T-helper 1 cell (primary cell): ENCODE measurements at places on chromosomes 4 and X.

DNA sequence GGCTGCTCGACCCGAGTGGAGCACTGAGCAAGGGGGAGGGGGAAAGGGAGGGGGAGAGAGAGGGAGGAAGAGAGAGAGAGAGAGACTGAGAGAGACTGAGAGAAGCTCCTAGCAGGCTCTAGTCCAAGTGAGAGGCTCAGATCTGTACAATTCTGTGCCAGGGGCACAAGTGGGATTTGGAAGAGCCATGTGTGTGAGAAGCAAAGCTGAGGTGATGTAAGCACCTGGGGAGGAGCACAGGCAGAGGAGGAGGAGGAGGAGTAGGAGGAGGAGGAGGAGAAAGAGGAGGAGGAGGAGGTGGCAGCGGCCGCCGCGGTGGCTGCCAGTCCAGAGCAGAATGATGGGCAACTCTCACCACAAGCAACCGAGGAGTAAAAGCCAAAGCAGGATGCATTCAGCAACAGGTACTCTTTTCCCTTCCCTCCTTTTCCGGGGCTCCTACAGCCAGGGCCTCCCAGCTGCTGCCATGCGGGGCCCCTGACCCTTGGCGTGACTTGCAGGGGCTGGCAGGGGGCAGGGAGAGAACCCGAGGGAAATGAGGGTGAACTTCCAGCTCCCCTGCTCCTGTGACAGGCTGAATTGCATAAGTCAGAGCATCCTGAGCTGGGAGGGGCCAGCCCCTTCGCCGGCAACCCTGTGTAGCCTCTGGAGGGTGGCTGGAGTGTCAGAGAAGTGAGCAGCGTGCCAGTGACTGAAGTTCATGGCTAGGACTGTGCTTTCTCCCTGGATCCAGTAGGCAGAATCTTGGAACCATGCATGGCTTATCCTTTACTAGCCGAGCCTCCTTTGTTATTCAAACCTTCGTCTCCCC, 62.2 kb downstream of the RTL5 start:
- no peak for DNase-seq

DNA sequence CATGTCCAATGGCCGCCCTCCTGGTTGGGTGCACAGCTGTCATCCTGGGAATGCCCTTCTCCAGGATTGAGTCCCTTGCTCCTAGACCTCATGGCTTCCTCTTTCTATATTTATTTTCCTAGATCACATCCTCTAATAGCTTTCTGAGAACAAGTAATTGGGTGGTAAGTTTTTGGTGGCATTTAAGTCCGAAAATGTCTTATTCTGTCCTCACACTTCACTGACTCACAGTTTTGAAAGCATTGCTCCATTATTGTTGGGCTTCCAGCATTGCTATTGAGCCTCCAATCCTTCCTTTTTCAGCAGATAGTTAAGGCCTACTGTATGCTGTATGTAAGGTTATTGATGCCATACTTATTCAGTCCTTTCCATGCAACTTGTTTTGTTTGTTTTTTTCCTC, 25.9 kb downstream of the PGM2 start:
- no peak for DNase-seq

DNA sequence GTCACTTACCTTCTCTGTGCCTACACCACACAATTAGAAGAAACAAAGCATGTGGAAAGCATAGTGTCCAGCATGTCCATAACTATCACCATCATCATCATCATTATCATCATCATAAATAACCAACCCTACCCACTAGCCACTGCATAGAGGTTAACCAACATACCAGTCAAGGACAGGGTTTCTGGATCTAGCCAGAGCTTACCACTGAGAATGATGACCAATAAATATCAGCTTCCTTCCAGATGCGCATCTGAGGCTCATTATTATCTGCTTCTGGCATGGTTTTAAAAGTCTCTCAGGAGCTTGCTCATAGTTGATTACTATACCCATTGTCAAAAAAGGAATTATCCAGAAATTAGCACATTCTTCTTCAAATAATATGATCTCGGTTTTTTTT, 25.5 kb upstream of the MYOZ2 start:
- no peak for DNase-seq

- DNase-seq: no peak
Measured at GRCh38 chr4:53914313-53915016, 149.9 kb downstream of the CHIC2 start.

DNA sequence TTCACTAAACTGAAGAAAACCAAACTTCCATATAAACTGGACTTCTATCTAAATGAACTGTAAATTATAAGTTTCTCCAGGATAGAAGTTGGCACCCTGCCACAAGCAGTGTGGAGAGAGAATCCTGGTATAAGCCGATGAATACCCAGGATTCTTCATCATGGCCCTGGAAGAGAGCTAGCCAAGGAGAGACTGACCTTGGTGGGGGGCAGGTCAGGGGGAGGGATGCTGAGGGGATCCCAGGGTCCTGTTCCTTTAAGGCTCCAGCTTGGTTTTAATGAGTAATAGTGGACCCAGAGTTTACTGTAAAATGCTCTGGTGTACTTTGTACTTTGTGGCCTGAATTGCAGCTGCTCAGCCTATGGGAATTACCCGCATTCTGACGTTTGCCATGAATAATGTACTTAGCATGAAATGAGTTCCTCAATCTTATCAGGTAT, 16.9 kb downstream of the RASSF6 start:
- no peak for DNase-seq

DNA sequence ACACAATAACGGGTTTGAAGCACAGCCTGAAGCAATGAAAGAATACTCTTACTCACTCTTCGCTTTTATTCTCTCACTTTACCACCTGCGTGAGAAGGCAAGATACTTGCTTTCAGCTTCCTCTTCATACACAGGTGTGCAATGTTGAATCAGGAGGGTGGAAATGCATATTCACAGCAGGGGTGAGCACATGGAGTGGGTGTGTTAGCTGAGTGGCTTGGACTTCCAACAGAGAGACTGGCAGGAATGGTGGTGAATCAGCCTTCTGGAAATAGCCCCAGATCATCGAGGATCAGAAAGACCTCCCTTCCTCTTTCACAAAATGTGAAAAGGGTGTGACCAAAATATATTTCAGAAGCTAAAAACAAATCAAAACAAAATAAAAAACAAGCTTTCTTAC, 521.2 kb downstream of the STIM2 start:
- DNase-seq: no peak

DNA sequence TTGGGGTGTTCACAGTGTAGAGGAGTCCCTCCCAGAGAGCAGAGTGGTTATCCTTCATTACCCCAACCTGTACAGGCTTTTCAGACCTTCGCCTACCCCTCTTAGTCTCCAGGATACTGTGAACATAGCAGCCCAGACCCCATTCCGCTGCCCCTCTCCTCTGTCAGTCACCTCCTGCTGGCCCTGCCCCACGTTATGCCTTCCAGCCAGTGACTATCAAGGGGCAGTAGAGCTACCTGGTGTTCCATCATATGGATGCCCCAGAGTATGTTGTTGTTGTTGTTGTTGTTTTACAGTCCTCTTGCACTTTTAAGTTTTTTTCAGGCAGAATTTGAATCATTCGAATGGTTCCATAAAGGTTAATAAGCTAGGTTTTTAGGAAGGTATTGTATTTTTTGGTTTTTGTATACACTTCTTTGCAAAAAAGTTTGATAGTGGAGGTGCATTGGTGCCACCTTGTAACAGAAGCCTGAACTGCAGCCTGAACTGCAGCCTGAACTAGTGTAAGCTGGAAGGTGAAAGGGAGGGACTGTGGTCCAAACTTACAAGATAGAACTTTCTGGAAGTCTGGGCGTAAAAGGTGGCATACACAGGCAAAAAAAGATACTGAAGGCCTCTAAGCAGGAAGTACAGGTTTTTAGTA, 101.4 kb upstream of the RAB40AL start:
- DNase-seq: no peak

DNA sequence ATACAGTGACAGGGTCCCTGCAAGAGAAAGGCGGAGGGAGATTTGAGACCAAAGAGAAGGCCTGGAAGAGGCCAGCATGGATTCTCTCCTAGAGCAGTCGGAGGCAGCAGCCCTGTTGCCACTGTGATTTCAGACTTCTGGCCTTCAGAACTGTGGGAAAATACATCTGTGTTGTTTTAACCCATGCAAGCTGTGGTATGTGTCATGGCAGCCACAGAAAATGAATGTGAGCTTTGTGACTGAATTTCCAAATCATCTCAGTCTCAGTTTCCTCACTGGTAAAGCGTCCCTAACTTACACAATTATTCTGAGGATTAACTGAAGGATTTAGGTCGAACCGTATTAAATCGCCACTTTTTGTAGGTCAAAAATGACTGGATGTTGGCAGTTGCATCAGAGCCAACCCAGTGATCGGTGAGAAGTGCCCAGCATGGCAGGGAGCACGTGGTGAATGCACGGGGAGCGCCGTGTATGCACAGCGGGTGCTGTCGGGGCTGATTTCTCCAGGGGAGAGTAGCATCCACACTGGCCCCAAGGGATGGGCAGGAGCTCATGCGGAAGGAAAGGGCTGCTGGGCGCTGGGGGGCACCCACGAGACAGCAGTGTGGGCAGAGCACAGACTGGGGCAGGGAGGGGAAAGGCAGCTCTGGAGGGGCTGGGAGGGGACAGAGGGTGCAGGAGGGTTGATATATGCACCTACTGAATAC, 23.8 kb upstream of the NSG1 start:
- no peak for DNase-seq

DNA sequence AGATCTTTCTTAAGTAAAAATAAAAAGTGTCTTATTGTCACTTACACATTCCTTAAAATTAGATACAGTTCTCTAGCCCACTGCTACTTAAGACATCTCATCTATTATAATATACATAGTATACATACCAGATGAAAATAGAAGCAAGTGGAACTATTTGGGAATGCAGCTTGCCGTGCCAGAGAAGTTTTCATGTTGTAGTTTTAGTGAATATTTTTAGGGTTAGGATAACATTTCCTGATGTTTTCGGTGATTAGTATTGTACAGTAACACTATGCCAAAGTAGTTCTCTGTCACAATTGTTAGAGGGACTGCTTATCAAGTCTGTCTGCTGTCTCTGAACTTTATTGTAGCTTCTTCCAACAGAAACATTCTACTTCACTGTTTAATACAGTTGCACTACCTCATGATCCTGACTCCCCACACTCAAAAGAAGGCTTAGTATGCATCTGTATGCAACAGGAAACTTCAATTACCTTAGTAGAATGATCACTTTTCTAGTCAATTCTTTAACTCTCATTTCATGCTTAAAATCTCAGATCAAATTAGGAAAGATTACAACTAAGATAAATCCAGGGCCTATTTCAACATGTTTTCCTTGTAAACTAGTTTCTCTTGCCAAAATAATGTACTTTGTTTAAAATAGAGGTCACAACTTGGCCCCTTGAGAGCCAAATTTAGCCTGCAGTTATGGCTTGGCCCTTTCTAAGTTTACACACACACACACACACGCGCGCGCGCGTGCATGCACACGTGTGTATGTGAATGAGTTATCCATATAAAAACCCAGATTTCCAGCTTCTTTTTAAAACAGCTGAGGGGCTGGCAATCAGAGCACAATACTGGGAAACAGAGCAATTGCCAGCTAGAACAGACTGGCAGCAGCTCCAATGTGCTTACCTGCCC, 42.3 kb upstream of the SRPX start:
- no peak for DNase-seq

DNA sequence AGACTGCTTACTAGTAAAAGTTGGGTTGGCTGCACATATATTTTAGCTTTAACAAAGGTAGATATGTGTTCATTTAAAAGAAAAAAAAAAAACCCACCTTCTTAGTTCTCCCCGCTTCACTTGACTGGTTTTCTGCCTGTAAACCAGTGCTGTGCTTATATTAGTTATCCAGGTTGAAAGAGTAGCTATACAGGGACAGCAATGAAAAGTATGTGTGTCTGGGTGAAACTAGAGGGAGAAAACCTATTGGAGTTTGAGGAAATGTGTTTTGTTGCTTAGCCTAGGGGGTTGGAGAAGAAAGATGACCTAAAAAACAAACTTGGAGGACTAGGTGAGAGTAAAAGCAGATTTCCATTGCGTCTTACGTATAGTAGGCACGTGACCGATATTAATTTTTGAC, 4.5 kb downstream of the JADE1 start:
- no peak for DNase-seq

GRCh38 chr4:118814058-118814457, 21.9 kb downstream of the SEC24D start:
- no peak for DNase-seq

- no peak for DNase-seq
Measured at GRCh38 chr4:77952457-77952856, 89.8 kb downstream of the MRPL1 start.

DNA sequence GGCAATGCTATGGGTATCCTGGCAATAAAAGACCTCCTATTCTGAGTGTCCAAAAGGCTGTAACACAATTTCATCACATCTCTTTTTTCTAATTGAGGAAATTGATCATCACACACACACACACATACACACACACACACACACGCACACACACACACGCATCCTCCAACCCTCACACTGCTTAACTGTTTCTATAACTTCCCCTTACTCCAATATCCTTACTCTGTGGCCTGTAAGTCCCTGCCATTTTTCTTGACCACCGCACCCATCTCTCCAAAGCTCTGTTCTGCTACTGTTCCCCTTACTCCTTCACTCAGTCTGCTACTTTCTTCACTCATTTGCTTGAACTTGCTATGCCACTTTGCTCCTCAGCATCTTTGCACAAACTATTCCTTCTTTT, 115.6 kb downstream of the AMELX start:
- no peak for DNase-seq

- no peak for DNase-seq
Measured at GRCh38 chr4:53889326-53890055, 174.9 kb downstream of the CHIC2 start.

- no peak for DNase-seq
Measured at GRCh38 chr4:4368809-4369580, 17.9 kb upstream of the NSG1 start.

GRCh38 chr4:33739884-33740632, 2504.3 kb downstream of the ARAP2 start:
- DNase-seq: no peak

DNA sequence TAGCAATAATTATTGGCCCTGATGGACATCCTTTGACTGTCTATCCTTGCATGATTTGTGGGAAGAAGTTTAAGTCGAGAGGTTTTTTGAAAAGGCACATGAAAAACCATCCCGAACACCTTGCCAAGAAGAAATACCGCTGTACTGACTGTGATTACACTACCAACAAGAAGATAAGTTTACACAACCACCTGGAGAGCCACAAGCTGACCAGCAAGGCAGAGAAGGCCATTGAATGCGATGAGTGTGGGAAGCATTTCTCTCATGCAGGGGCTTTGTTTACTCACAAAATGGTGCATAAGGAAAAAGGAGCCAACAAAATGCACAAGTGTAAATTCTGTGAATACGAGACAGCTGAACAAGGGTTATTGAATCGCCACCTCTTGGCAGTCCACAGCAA, 60.7 kb downstream of the ZFX start:
- DNase-seq: no peak

DNA sequence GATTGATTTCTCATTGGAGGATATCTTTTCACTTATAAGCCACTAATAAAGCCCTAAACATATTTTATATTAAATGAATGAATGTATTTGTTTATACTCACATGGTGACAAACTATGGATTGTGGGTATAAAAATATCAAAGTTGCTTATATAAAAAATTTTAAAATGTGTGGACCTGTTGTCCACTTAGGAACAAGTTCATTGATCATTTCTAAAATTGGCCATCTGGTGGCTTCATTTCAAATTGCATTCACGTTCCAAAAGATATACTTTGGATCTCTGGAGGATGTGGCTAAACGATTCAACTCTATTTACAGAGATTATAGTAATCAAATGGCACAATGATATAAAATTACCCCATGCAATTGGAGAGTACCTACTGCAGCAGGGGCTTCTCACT, 32.5 kb downstream of the FSTL5 start:
- DNase-seq: no peak

- no peak for DNase-seq
Measured at GRCh38 chr4:13365195-13365594, 118.9 kb downstream of the RAB28 start.
